COLO829 (cell line): ENCODE measurements at places on chromosomes 5 and 9.

- no peak for DNase-seq
These were observed 76.1 kb upstream of the OTULINL start for GRCh38 chr5:14505310-14506139.

DNA sequence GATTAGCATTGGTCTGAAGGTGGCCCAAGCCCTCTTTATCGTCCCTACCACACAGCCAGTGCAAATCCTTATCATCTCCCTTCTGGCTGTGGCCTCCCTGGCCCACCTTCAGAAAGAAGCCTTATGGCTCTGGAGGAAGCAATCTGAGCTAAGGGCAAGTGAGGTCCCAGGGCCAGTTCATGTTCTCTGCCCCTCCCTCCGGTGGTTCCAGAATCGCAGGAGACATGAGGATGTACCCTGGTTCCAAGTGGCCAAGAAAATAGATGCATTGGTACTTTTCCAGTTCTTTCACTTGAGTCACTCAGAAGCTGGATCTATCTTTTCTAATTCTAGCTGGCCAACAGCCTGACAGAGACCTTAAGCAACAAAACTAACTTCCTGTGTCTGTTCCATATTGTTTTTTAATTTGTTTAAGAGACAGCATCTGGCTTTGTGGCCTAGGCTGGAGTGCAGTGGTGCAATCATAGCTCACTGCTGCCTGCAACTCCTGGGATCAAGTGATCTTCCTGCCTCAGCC is 60.7 kb downstream of the LHFPL2 start:
- no peak for DNase-seq

DNA sequence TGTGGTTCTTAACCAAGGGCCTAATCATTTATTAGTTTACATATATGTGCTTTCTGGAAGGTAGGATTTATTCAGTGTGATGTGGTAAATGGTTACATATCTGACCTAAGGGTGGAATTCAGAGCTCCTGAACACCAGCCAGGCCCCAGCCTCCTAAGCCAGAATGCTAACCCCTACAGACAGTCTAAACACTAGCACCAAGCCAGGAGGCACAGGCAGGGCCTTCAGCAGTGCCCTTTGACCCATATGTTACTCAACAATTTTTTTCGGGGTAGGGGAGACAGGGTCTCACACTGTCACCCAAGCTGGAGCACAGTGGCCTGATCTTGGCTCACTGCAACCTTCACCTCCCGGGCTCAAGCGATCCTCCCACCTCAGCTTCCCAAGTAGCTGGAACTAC is 40.3 kb downstream of the PRKACG start:
- no peak for DNase-seq

DNA sequence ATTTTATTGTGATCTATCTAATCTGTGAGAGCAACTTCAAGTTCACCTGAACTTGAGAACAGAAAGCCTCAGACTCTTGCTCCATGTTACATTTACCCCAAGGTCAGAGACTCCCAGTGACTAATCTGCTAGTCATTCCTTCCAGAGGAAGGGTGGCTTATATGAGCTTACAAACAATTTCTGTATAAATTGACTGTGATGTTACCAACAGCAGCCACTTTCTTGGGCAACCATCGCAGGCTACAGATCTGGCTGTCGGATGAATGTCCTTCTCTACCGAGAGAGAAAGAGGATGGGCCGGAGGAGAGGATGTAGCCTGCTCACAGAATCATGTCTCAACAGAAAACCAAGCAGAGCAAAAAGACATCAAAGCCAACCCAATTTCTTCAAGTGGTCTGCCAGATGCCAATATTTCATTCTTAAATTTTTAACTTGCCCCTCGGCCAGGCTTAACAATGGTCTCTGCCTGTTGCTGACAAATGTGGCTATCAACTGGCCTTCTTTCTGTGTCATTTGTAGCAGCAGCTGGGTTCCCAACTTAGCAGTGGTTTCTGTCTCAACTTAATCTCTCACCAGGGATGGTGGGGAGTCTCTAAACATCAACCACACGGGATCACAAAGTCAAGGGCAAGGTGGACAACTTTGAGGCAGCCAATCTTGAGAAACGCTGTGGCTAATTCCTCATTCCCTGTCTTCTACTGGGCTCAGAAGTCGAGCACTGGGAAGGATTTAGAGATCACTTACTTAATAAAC is 81.3 kb downstream of the RAPGEF1 start:
- DNase-seq: peak; percentile 88

DNA sequence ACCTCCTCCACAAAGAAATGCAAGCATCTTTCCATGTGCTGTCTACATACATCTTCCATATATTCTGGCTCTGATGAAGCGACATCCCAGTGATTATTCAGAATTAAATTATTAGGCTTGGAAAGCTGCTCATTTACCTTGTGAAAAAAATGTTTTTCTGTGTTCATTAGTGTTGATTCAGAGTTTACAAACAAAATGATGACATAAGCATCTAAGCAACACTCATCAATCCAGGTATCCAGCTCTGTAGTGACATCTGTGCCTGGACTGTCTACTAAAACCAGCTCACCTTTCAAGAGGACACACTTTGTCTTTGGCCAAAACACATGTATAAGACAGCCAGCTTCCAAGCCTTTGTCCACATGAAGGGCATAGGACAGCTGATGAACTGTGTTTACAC is 51.1 kb upstream of the SPATA31C2 start:
- no peak for DNase-seq

DNA sequence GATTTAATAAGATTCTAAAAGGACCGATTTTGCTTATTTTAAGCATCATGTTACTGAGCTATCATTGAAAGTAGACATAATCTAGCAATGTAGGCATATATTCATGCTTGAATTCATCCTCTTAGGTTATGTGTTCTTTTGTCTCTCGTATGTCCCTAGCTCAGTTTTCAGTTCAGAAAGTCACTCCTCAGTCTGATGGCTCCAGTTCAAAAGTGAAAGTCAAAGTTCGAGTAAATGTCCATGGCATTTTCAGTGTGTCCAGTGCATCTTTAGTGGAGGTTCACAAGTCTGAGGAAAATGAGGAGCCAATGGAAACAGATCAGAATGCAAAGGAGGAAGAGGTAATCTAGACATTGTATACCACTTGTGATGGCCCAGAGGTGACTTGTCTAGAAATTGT is 39.2 kb downstream of the HSPA4 start:
- DNase-seq: no peak

GRCh38 chr9:126147186-126147935 is 179.3 kb upstream of the MVB12B start:
- DNase-seq: no peak

GRCh38 chr5:134124289-134125038 is 10.0 kb downstream of the TCF7 start:
- DNase-seq: no peak

- DNase-seq: no peak
These were observed 12.6 kb downstream of the HK3 start for GRCh38 chr5:176886336-176887251.

GRCh38 chr9:89676281-89676680 is 71.5 kb downstream of the GADD45G start:
- DNase-seq: no peak

DNA sequence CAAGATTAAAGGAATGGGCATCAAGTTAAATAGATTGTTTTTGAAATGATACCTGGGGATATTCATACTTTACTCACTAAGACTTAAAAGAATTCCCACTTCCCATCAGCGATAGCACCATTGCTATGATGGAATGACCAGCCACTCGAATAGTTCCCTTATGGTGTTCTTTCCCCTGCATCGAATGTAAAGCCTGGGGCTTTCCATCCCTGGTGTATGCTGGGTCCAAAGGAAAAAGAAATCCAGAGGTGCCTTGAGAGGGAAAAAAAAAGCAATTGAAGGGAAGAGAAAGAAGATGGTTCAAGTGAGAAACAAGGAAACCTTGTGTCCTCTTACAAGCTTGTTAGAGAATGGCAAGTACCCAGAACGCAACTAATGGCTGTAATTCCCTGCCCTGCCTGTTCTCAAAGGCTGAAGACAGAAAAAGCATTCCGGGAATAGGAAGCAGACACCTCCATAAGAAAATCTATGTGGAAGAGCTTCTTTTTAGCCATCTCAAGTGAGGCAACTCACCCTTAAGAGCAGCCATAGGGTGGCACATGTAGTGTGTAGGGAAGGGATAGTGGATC is 351.1 kb upstream of the DAB2 start:
- DNase-seq: no peak

DNA sequence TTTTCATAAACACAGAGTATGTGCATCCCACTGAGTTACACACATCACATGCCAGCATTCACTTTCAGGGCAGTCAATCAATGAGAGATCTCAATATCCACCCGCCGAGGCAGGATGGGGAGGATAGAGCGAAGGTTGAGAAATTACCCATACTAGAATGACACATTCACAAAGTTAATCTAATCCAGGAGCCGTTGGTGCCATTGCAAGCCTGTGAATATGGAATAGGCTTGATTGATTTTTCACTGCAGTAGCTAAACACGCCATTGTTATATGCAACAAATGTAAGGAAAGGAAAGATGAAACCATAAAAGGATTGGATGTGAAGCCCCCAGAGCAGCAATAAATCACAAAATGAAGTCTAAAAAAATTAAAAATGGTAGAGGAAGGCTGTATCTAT is 167.9 kb upstream of the GPR151 start:
- DNase-seq: no peak

DNA sequence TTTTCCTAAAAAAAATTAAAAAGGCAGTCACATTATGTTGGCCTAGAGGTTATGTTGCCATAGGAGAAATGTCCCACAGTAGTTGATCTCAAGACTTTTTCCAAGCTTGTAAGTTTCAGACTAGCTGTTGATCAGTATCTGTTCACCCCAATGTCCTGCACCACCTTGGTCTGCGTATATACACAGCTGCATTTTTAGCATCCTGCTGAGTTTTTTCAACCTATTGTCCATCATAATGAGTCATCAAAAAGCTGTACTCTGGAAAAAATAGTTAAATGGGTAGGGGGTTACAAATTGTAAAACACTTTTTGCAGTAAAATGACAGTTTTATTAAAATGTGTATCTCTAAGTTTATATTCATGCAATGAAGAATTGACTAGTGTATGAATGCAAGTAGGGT is 53.2 kb upstream of the TMEM171 start:
- DNase-seq: no peak

DNA sequence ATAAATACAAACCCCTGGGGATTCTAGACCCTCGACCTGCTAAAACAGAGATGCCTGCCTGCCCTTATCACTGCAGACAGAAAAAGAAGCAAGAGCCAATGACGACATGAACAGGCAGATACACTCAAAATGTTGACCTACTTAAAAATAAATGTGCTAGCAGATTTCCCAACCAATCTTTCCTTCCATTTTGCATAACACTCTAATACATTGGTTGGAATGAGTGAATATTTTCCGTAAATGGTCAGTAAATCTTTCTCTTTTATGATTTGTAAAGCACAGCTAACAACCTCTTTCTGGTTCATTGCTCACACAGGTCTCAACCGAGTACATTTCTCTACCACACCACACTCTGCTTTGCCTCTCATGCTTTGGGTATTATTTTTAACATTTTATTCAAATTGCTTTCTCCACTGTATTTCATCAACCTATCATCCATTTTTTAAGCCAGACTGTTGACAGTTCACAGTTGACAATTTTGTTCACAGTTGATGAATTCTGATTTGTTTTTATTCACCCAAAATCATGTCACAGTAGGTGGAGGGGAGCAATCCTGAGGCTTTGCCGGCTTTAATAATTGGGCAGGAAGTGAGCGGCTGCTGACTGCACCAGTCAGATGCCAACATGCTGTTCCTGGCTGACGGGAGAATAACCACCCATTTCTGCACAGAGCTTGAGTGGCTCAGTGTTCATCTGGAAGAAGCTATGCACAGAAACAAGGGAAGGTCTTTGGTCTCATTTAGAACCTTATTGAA is 426.6 kb downstream of the SPOCK1 start:
- no peak for DNase-seq

DNA sequence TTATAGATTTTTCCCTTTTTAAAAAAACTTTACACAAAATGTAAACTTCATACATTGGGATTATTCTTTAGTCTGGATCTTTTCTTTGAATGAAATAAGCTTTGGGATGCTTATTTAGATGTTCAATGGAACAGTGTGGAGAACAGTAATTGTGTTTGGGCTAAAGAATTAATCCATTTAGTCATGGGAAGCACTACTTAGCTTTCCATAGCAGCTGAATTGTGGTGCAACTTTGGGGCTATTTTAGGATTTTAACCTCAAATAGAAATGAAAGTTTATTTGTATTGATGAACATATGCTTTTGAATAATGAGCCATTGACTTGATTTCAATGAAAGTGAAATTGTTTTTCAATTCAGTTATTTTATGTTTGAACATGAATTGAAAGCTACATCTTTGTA is 72.4 kb downstream of the ZCCHC7 start:
- no peak for DNase-seq

DNA sequence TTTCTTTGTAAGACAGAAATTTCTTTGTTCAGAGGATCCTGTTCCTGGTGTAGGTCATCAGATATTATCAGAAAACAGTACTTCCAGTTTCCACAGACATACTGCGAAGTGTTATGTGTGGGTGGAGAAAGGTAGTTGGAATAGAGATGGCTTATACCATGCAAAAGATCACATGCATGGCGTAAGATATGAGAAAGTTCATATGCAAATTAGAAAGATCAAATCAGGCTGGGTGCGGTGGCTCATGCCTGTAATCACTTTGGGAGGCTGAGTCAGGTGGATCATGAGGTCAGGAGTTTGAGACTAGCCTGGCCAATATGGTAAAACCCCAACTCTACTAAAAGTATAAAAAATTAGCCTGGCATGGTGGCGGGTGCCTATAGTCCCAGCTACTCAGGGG is 65.2 kb upstream of the GLIS3 start:
- DNase-seq: peak; percentile 41

GRCh38 chr5:1901061-1901460 is 18.3 kb upstream of the IRX4 start:
- no peak for DNase-seq

DNA sequence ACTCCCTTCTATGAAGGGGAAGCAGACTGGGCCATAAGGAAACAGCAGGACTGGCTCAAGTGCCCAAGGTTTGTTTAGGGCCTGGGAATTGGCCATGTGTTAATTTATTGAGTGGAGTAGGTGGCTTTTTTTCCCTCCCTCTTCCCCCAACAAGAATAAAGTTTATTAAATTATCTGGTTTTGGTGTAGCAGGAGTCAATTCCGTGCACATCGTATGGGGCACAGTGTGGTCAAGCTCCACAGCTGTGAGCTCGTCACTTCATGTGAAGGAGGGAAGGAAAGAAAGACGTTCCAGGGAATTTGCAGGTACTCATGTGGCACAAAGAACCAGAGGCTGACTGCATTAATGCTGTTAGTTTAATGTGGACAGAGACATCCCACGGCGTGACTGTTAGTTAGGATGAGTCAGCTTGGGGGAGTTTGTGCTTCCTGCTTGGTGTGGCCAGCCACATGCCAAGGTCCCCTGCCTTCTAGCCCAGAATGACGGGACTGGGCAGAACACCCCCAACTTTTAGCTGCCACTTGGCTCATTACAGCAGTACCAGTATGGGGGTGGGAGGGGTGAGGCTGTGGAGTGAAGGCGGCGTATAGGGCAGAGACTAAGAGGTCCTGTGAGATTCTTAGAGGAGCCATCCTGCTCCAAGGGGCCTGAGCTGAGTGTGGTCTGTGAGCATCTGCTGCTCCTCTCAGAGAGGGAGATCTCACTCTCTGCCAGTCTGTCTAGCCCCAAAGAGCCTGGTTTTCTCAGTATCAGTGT is 33.2 kb downstream of the CSF1R start:
- peak; percentile 8 for DNase-seq

- DNase-seq: no peak
These were observed 1.1 kb downstream of the LURAP1L start for GRCh38 chr9:12775679-12776512.
